Melanocyte of skin (primary cell): ENCODE measurements at places on chromosomes 11 and 22. TPM values are rescaled to one million over a fixed set of nuclear protein-coding genes. Genes with fewer than 3 reads are reported as not detected.

The CNGA4 gene
- total RNA-seq = not detected in 2 replicates

The OR52E8 gene
- total RNA-seq = not detected in 2 replicates

The OR8A1 gene
- total RNA-seq = not detected in 2 replicates

The PNPLA3 gene
- 13.6 and 21.3 TPM in 2 replicates for total RNA-seq

The BRD1 gene
- 28.6 and 31.5 TPM in 2 replicates for total RNA-seq
